ENCODE measurements at places on chromosomes 1 and 21. TPM values are rescaled to one million over a fixed set of nuclear protein-coding genes. Genes with fewer than 3 reads are reported as not detected.

Gene C1QA
- total RNA-seq = not detected

Gene CXADR
- total RNA-seq = 1.6 TPM

Gene TUT4
- 15.9 TPM for total RNA-seq

Gene LAMTOR5
- total RNA-seq = 81.1 TPM

Gene NAXE
- 56.3 TPM for total RNA-seq

Gene TRIM46
- 1.5 TPM for total RNA-seq

Gene ZNF593OS
- not detected for total RNA-seq

Gene FMO5
- total RNA-seq = 1.2 TPM

Gene FCRL4
- not detected for total RNA-seq

Gene SPRR1B
- not detected for total RNA-seq

Gene TIMM17A
- 82.1 TPM for total RNA-seq

Gene ZNF326
- total RNA-seq = 4.4 TPM

Gene CFAP45
- total RNA-seq = 1.1 TPM

Gene PLA2G2E
- not detected for total RNA-seq

Gene TAF13
- total RNA-seq = 105 TPM
